ENCODE measurements at places on chromosomes 2 and 18. TPM values are rescaled to one million over a fixed set of nuclear protein-coding genes. Genes with fewer than 3 reads are reported as not detected.

DNA sequence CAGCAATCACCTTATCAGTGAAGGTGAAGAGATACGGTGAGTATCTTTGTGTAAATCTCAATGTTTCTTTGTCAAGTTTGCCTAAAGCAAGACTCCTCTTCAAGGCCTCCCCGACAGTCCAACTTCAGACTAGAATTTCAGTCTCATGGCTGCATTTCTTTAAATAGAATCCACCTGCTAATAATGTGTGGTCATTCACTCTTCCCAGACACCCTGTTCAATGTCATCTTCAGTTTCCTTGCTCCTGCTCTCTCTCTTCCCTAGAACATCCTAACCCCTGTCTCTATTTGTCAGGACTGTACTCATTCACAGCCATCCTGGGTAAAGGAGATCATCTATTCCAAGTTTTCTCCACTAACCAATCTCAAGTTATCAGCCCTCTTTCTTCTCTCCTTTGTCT lies 267.3 kb downstream of the EN1 start:
- no peaks in the 10 kb centered on the region for H3K27me3 ChIP-seq
- peaks cover 35% of the 10 kb centered on the region for H3K4me1 ChIP-seq
- H3K36me3 ChIP-seq = no peaks in the 10 kb centered on the region
- H3K4me3 ChIP-seq = no peak overlapping the region
- H3K27ac ChIP-seq = no peak overlapping the region

DNA sequence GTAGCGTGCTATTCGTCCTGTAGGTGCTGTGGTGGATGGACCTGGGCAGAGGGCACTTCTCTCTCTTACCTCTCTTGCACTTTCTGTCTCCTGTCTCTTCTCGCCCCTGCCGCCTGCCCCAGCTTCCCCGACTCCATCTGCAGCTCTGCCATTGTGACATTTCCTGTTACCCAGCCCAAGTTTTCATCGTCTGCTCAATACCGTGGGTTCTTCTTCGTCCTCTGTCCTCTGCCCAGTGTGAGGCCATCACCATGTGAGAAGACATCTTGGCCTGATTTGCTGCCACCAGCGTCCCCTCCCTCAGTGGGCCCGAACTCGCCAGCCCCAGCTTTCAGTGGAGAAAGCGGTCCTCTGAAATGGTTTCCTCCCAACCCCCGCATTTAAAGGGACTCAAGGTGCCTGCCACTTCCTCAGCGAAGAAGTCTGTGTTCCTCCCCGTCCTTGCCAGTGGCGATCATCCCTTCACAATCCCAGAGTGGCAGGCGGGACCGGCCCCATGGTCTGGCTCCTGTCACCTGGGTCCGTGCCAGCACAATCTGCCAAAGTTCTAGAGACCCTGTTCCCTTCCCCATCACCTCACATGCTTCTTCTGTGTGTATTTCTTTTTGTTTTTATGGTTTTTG lies 18.0 kb downstream of the TGOLN2 start:
- H3K27ac ChIP-seq = no peak overlapping the region
- H3K4me1 ChIP-seq = no peaks in the 10 kb centered on the region
- DNase-seq = no peak
- H3K27me3 ChIP-seq = no peaks in the 10 kb centered on the region

DNA sequence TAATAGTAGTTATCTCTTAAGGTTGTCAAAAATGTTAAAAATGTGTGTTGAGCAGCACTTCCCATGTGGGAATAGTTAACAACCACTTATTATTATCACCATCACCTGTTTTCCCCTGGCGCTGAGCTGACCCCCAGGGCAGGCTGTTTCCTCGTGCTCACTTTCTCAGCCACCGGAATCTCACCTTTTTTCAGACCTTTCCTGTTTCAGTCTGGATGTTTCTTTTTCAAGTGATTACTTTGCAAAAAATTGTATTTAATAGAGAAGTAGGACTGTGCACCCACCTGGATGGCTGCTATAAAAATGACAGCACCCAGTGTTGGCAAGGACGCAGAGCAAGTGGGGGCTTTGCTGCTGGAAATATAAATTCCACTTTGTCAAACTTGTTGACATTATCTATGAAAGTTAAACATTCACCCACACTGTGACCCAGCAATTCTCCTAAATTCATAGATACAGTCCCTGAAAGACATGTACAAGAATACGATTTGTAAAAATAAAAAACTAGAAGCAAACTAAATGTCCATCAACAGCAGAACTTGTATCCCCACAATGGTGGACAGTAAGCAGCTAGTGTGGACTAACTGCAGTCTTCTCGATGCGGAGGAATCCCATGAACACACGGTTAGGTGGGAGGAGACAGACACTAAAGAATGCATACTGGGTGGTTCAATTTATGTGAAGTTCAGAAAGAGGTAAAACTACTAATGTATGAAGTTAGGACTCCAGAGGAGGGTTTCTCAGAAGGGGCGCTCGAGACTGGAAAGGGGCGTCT lies 66.5 kb downstream of the SOWAHC start:
- no peaks in the 10 kb centered on the region for H3K27me3 ChIP-seq
- no peak for DNase-seq
- H3K4me3 ChIP-seq = no peak overlapping the region
- H3K27ac ChIP-seq = no peak overlapping the region
- peaks cover 4% of the 10 kb centered on the region for H3K4me1 ChIP-seq
- H3K36me3 ChIP-seq = no peaks in the 10 kb centered on the region

DNA sequence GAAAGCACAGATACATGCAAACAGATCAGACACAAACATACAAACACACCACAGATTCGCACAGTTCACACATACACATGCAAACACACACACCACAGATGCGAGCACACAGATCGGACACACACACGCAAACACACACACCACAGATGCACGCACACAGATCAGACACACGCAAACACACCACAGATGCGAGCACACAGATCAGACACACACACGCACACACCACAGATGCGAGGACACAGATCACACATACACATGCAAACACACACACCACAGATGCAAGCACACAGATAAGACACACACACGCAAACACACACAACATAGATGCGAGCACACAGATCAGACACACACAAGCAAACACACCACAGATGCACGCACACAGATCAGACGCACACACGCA lies 149.0 kb downstream of the PXDN start:
- no peak overlapping the region for H3K27ac ChIP-seq
- H3K36me3 ChIP-seq = no peaks in the 10 kb centered on the region
- no peak for DNase-seq

- H3K27ac ChIP-seq = no peak overlapping the region
- H3K36me3 ChIP-seq = no peaks in the 10 kb centered on the region
- no peak overlapping the region for H3K4me3 ChIP-seq
- no peaks in the 10 kb centered on the region for H3K4me1 ChIP-seq
- H3K27me3 ChIP-seq = no peaks in the 10 kb centered on the region
These were observed 481.6 kb downstream of the LPIN1 start for GRCh38 chr2:12227941-12228608.

DNA sequence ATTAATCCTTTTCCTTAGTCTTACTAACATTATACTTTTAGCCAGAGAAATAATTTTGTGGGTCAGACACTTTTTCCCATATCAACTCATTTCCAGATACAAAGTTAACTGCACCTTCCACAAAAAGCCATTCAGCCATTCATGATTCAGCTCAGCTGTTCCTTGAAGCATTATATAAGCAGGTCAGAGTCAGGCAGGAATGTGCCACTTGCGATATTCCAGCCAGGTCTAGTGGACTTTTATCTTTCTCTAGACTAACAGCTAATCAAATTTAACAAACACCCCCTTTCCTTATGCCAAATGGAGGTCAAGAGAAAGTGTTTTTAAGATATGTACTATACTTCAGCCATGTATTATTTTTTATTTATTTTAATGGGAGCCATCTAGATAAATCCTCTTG lies 75.6 kb upstream of the EPB41L3 start:
- peak; percentile 54 for DNase-seq
- H3K27ac ChIP-seq = no peak overlapping the region
- peaks cover 24% of the 10 kb centered on the region for H3K4me1 ChIP-seq
- H3K27me3 ChIP-seq = no peaks in the 10 kb centered on the region
- no peak overlapping the region for H3K4me3 ChIP-seq

DNA sequence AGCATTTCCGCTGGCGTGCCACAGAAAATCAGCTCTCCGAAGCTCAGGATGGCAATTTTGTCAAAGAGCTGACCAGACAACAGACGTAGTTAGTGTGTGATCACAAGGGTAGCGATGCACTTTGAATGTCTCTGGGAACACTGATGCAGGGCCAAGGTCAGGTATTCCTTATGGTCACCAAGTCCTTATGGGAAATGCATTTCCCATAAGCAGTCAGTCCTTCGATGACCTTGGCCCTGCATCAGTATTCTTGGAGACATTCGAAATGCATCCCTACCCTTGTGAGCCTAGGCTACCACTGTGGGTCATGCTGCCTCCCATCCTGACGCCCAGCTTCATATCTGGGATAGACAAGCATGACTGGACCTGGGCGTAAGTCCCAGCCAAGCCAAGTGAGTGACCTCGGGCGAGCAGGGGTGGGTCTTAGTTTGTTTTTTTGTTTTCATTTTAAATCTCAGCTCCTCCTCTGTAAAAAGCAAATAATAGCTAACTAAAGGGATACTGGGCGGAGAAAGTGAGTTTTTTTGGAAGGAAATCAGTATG lies 13.6 kb downstream of the ABCG5 start:
- DNase-seq = no peak
- peaks cover 1% of the 10 kb centered on the region for H3K27me3 ChIP-seq

- DNase-seq = peak; percentile 38
- peak overlapping the region; percentile 76 for H3K27ac ChIP-seq
- H3K4me3 ChIP-seq = peak overlapping the region; percentile 81
- no peaks in the 10 kb centered on the region for H3K36me3 ChIP-seq
- H3K27me3 ChIP-seq = peaks cover 10% of the 10 kb centered on the region
These were observed 705 bp downstream of the EFR3B start for GRCh38 chr2:25042321-25043240.

DNA sequence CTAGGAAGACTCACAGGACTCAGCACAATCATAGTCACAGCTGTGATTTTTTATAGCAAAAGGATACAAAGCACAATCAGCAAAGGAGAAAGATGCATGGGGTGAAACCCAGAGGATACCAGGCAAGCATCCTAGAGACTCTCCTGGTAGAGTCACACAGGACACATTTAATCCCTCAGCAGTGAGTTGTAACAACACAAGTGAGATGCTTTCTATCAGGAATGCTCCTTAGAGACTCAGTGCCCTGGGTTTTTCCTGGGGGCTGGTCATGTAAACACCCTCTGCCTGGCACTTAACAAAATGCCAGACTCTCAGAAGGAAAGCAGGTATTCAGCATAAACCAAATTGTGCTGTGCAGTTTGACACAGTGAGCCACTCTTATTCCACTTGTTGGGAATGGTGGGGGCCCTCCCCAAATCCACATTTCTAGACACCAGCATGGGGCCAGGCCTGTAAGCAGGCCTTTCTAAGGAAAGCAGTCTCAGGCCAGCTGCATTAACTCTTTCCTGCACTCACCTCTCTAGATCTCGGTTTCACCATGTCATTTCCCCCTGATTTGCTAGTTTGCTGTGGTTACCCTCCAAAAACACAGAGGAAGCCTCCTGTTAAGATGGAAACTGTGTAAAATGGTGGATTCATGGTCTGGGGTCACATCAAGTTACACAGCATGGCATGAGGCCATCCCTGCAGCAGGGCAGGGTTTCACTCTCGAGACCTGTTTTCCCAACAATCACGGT lies 16.9 kb upstream of the RNU4ATAC start:
- no peaks in the 10 kb centered on the region for H3K36me3 ChIP-seq
- DNase-seq = no peak
- H3K4me1 ChIP-seq = peaks cover 18% of the 10 kb centered on the region
- no peaks in the 10 kb centered on the region for H3K27me3 ChIP-seq
- no peak overlapping the region for H3K4me3 ChIP-seq

- DNase-seq = no peak
- peaks cover 3% of the 10 kb centered on the region for H3K36me3 ChIP-seq
- H3K27ac ChIP-seq = no peak overlapping the region
- H3K4me1 ChIP-seq = peaks cover 16% of the 10 kb centered on the region
- H3K27me3 ChIP-seq = no peaks in the 10 kb centered on the region
- no peak overlapping the region for H3K4me3 ChIP-seq
These were observed 110.2 kb downstream of the HAUS1 start for GRCh38 chr18:46214435-46214834.

DNA sequence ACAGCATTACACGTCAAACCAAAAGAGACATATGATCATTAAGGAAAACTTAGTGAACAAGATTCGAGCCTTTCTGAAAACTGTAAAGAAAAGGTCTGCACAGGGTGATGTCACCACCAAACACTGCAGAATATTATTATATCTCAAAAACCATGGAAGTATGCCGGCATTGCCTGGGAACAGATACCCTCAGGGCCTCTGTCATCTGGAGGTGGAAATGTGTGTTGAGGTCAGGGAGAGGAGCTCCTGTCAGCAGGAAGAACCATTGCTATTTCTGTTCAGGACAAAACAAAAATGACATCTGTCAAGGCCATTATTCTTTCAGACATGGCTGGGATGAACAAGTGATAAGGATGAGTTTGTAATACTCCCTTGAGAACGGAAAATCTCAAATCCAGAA lies 365.9 kb upstream of the TRIB2 start:
- DNase-seq = no peak
- no peaks in the 10 kb centered on the region for H3K27me3 ChIP-seq
- no peak overlapping the region for H3K27ac ChIP-seq

GRCh38 chr2:190653231-190653630 lies 4.3 kb downstream of the NAB1 start:
- DNase-seq = no peak
- no peak overlapping the region for H3K4me3 ChIP-seq
- H3K27me3 ChIP-seq = no peaks in the 10 kb centered on the region
- H3K4me1 ChIP-seq = peaks cover 12% of the 10 kb centered on the region
- H3K27ac ChIP-seq = no peak overlapping the region

DNA sequence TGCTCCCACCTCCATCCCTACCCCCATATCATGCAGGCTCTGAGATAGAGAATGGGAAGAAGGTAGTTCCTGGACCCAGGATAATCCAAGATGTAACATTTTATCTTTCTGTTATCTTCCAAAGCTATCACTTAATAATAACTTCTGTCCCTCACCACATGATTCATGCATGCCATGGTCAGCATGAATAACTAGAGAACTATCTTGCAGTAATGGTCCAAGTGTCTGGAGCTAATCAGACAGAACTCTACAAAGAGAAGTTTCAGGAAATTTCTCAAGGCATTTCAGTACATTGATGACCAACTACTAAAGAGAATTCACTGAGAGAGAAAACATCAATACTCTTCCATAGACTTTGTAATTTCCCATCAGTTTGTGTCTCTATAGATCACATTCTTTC lies 1469.7 kb upstream of the PIK3C3 start:
- peak; percentile 26 for DNase-seq
- no peak overlapping the region for H3K27ac ChIP-seq
- H3K4me1 ChIP-seq = no peaks in the 10 kb centered on the region
- H3K4me3 ChIP-seq = no peak overlapping the region
- no peaks in the 10 kb centered on the region for H3K36me3 ChIP-seq

The SIX3 gene
- not detected for polyA plus RNA-seq

The NABP1 gene
- polyA plus RNA-seq = 8.7 TPM

The AUP1 gene
- polyA plus RNA-seq = 122 TPM

The CTAGE1 gene
- polyA plus RNA-seq = not detected

The GAREM2 gene
- 2.8 TPM for polyA plus RNA-seq

The OTOF gene
- polyA plus RNA-seq = not detected

The L3MBTL4 gene
- 9.3 TPM for polyA plus RNA-seq

The C2orf92 gene
- polyA plus RNA-seq = 9.4 TPM
